ENCODE measurements at places on chromosomes 4 and X.

DNA sequence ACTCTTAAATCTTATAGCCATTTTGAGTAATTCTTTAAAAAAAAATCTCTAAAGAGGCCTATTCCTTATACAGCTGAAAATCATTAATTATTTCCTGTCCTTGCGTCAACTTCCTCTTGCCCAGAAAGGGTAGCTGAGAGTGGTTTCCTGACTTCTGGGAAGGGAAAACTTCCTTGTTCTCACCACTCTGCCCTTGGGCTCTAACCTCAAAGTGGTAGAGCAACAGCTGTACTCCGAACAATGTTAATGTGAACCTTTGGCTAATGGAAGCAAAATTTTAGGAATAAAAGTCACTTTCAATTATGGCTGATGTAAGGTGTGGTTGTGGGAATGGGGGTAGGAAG, 15.3 kb downstream of the KLHL2 start:
- peak; percentile 79 for DNase-seq

DNA sequence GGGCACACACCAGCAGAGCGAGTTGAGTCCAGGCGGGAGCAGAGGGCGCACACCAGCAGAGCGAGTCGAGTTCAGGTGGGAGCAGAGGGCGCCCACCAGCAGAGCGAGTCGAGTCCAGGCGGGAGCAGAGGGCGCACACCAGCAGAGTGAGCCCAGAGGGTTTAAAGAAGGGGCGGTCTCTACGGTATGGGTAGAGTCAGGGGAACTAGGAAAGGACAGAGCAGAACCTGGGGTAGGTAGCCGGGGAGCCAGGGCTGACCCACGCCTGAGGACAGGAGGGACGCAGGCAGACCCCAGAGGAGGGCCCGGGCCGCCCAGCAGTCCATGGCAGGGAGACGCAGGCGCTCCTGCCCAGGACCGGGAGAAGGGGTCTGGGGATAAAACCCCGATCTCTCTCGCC, 22.0 kb upstream of the ADRA2C start:
- DNase-seq: no peak

DNA sequence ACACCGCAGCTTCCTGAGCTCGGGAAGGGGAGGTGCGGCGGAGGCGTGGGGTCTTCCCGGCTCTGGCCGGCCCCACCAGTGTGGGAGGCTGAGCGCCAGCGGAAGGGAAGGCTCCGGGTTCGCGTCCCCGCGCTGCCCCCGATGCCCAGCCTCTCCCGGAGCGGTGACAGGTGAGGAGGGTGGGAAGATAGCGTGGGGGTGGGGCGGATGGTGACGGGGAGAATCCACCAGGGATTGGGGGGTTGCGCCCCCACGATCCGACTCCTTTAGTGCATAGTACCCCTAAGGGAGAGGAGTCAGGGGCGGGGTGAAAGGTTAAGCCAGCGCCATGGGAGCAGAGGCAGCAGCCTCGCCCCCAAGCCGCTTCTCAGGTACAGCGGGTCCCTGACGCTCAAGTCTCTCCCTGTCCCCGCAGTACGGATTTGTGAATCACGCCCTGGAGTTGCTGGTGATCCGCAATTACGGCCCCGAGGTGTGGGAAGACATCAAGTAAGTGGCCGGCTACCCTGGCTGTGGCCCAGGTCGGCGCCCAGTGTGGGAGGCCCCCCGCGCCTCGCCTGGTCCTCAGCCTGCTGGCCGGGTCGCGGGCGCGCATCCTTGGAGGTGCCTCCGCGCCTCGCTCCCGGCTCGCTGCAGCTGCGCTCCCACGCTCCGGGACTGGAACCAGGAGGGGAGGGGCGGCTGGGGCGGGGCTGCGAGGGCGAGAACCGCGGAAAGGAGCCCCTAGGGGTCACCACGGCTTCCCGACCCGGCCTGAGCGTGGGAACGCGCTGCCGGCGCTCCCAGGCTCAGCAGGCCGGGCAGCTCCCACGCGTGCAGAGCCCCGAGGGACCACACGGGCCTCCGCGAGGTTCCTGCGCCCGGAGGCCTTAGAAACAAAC, 791 bp downstream of the GUCY1B1 start:
- DNase-seq: peak; percentile 25

DNA sequence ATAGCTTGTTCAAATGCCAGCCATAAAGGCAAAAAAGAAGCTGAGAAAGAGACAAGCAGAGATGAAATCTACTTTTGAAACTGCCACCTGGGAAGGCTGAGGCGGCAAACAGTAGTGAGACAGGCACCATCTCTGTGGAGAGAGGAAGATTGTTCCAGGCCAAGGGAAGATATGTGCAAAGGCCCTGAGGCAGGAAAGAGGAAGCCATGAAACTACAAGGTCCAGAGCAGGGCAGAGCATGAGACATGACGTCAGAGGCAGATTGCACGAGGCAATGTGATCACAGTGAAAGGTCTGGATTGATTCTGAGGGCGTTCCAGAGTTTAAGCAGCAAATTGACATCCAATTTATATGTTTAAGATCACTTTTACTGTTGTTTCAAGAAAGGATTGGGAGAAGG, 226.1 kb downstream of the QDPR start:
- DNase-seq: no peak

- DNase-seq: no peak
Observed at GRCh38 chr4:16092682-16093319, 9.0 kb upstream of the PROM1 start.

GRCh38 chr4:150098214-150098613, 20.0 kb downstream of the DCLK2 start:
- DNase-seq: peak; percentile 43

- no peak for DNase-seq
Observed at GRCh38 chr4:60039908-60040307, 1160.2 kb upstream of the ADGRL3 start.

- no peak for DNase-seq
Observed at GRCh38 chr4:15568821-15569220, 86.3 kb downstream of the FBXL5 start.

- peak; percentile 7 for DNase-seq
Observed at GRCh38 chr4:152458801-152459302, 77.0 kb downstream of the FBXW7 start.

GRCh38 chr4:188296331-188296730, 157.1 kb downstream of the TRIML1 start:
- DNase-seq: no peak

DNA sequence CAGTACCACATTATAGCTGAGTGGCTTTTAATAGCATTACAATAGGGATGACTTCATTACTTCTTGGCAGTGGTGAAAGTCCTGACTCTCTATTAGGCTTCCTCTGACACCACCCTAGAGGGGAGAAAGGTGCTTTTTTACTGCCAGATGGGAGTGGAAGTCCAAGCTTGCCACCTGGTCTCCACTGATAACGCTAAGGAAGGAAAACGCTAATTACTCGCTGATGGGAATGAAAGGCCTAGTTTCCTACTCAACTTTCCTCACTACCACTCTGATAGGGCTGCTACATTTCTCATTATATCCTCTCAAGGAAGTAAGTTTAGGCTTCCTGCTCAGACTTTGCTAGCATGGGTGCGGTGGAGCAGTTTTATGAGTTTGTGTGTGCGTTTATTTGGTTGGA, 62.3 kb upstream of the PAGE3 start:
- no peak for DNase-seq

GRCh38 chr4:153341575-153342090, 2.9 kb upstream of the MND1 start:
- peak; percentile 80 for DNase-seq

DNA sequence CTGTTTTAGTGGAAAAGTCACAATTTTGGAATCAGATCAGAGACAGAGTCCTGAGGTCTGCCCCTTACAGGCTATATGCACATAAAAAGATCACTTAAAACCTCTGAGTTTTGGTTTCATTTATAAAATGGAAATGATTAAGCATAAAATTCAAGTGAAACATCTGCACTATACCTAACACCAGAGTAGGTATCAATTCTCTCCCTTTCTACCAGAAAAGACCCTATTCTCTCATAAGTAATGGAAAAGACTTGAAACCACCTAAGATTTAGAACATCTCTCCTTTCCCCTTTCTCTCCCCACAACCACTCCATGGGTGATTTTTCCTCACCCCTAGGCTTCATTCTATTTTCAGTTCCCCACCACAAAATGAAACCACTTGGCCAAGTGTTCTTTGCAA, 907 bp downstream of the LHFPL1 start:
- DNase-seq: no peak

- no peak for DNase-seq
Observed at GRCh38 chrX:70969635-70970481, 39.0 kb upstream of the SLC7A3 start.

DNA sequence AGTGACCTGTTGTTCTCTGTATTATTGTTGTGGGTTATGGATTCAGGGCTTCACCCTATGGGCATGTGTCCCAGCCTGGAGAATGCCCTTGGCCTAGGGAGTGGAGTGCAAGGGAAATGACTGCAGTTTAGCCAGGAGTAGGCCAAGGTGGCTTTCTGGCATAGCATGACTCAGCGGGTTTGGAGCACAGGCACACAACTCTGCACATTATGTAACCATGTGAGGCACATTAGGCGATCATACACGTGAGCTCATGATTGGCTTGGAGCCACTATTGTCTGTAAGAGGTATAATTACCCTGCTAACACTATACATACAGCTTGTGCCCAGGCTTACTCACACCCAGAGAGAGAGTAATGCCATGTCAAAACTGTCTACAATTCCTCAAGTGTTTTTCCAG, 35.1 kb upstream of the TACR3 start:
- DNase-seq: peak; percentile 23

DNA sequence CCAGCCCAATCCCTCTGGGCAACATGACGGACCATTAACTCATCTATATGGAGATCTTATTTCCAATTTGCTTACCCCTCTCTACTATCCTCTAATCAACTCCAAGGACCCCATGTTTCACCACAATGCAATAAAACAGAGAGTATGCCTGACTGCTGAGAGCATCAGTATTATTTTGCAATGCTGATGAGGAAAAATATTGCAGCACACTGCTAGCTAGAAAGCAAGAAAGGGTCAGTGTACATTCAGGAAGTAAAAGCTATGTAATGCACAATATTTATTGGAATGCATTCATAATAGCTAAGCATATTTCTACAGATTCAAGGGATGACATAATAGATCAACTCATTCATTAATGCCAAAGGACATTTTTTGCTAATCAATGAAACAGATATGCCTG, 33.2 kb downstream of the ARAP2 start:
- DNase-seq: no peak

DNA sequence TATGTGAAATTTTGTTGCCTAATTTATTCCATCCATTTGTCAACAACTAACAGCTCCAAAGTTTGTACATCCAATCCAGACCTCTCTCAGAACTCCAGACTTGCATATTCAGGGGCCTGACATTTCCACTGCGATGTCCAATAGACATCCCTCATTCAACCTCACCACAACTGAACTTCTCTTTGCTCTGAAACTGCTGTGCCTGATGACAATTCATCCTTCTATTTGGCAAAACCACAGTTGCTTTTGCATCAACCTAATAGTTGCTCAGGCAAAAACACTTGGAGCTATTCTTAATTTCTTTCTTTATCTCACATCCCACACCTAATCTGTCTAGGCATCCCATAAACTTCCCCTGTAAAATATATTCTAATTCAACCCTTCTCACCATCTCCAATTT, 56.5 kb downstream of the ANTXR2 start:
- peak; percentile 41 for DNase-seq

DNA sequence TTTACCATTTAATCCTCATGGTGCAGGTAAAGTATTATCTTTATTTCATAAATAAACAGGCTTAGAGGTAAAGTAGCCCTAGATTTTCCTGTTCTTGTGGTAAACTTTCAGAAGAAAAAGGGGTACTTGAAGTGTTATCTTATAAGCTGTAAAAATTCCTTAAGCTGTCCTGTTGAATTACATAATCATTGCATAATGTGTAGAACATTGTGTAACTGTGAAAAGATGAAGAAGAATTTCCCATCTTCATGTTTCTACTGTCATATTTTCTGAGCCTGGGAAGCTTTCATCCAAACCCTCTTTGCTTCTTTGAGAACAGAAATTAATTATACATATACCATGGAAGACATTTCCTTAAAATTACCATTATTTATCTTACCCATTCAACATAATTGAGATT, 90.5 kb downstream of the ELOVL6 start:
- no peak for DNase-seq

GRCh38 chr4:40838742-40839141, 89.0 kb downstream of the NSUN7 start:
- DNase-seq: peak; percentile 19

DNA sequence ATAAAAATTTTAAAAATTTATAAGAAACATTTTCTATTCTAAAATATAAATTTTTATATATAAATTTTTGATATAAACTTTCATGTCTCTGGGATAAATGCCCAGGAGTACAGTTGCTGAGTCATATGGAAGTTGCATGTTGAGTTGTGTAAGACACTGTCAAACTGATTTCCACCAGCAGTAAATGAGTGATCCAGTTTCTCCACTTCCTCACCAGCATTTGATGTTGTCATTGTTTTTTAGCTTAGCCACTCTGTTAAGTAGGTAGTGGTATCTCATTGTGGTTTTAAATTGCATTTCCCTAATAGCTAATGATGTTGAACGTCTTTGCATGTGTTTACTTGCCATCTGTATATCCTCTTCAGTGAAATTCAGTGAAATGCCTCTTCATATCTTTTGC, 66.5 kb downstream of the MAMLD1 start:
- DNase-seq: peak; percentile 80

GRCh38 chr4:125849869-125850268, 535.1 kb downstream of the FAT4 start:
- DNase-seq: peak; percentile 42

DNA sequence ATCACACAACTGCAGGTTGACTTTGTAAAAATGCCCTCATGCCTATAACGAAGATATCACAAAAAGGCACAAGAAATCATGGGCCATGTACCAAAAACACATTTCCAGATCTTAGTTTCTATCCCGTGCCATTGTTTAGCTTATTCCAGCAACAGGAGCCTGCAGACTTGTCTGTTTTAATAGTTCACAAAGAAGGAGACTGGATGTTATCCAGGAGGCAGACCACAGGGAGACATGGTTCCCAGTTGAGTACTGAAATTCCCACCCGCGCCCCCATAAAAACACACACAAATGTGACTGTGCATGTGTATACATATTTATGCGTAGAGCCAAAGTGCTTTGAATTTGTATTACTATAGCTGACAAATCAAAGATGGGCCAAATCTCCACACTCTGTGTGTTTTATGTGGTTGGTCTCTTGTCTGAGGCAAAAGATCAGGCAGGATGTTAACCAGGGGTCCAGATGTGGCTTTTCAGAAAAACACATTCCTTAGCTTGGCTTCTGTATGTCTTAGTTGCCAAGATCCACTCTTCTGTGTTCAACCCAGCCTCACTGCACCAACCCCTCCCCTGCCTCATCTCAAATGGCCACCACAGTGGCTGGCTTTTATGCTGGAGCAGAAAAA, 469.2 kb upstream of the DIPK2B start:
- peak; percentile 27 for DNase-seq

- DNase-seq: no peak
Observed at GRCh38 chr4:102527695-102528283, 26.6 kb downstream of the NFKB1 start.

- peak; percentile 87 for DNase-seq
Observed at GRCh38 chr4:154082760-154083535, 294.1 kb upstream of the SFRP2 start.

GRCh38 chr4:121155893-121156292, 8.2 kb downstream of the TNIP3 start:
- DNase-seq: peak; percentile 68

GRCh38 chrX:137067147-137067546, 33.4 kb upstream of the GPR101 start:
- no peak for DNase-seq

GRCh38 chr4:141657550-141658250, 21.3 kb downstream of the IL15 start:
- no peak for DNase-seq

All from M059J (cell line).